Mesothelial cell of epicardium (in vitro differentiated cells): ENCODE measurements at places on chromosomes 2 and 18.

DNA sequence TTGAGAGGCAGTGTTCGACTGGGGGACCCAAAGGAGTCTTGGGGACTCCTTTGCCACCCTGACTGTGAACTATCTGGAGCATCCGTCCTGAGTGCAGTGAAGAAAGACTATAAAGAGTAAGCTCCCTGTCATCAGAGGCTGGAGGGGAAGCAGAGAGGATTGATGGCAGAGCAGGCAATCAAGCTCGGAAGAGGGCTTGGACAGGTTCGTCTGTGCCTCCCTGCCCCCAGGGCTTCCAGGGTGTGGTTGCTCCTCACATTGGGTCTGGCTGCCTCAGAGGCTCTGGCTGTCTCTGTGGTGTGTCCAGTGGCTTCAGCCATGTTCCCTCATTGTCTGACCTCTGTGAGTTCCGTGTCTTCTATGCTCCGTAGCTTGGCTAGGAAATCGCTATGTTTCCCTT lies 13.8 kb upstream of the EN1 start:
- no peak for DNase-seq

GRCh38 chr2:12712881-12713280 lies 3.9 kb upstream of the TRIB2 start:
- no peak for DNase-seq

GRCh38 chr2:234689911-234690379 lies 193.1 kb upstream of the ARL4C start:
- DNase-seq = no peak

- DNase-seq = no peak
Observed at GRCh38 chr18:36446059-36446458, 148.5 kb downstream of the FHOD3 start.

DNA sequence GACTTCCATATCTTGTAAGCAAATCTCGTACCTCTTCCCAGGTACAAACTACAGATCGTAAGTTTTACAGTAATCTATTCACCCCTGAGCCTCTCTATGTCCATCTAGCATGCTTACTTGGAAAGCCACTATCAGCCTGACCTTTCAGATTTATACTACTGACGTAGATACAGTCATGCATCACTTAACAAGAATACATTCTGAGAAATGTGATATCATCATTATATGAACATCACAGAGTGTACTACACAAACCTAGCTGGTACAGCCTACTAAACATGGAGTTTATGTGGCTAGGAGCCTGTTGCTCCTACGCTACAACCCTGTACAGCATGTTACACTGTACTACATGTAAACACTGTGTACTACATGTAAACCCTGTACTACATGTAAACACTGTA lies 293.2 kb upstream of the ZNF804A start:
- no peak for DNase-seq

- no peak for DNase-seq
Observed at GRCh38 chr2:166090346-166090745, 37.5 kb downstream of the SCN1A start.

- DNase-seq = no peak
Observed at GRCh38 chr2:16691261-16691660, 25.6 kb upstream of the CYRIA start.

DNA sequence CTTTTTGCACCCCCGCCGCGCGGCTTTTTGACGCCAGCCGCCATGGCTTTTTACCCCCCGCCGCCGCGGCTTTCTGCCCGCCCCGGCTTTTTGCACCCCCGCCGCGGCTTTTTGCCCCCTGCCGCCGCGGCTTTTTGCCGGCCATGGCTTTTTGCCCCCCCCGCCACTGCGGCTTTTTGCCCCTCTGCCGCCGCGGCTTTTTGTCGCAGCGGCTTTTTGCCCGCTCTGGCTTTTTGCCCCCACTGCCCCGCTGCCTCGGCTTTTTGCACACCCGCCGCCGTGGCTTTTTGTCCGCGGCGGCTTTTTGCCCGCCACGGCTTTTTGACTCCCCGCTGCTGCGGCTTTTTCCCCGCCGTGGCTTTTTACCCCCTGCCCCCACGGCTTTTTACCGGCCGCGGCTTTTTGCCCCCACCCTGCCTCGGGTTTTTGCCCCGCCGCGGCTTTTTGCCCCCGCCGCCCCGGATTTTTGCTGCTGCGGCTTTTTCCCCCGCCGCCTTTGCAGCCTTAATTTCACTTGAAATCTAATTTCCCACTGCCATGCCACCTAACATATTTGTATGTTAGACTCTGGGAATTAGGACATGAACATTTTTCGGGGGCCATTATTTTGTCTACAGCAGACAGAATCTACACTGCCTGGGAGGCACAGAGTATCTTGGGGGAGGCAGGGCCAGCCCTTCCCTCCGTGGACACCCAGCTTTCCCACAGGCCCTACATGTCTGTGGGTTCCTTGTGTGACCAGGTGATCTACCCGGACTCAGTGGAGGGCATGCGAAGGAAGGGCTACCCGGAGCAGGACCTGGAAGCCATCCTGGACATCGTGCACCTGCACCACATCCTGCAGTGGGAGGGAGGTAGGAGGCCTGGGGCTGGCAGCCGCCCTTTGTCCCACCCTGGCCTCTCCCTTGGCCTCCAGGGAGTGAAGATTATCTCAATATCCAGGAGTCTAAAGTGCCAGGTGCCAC lies 3031.0 kb upstream of the TEKT4 start:
- no peak for DNase-seq

GRCh38 chr2:61549546-61549945 lies 11.4 kb upstream of the XPO1 start:
- no peak for DNase-seq

- DNase-seq = no peak
Observed at GRCh38 chr18:374721-375168, 106.9 kb upstream of the THOC1 start.

DNA sequence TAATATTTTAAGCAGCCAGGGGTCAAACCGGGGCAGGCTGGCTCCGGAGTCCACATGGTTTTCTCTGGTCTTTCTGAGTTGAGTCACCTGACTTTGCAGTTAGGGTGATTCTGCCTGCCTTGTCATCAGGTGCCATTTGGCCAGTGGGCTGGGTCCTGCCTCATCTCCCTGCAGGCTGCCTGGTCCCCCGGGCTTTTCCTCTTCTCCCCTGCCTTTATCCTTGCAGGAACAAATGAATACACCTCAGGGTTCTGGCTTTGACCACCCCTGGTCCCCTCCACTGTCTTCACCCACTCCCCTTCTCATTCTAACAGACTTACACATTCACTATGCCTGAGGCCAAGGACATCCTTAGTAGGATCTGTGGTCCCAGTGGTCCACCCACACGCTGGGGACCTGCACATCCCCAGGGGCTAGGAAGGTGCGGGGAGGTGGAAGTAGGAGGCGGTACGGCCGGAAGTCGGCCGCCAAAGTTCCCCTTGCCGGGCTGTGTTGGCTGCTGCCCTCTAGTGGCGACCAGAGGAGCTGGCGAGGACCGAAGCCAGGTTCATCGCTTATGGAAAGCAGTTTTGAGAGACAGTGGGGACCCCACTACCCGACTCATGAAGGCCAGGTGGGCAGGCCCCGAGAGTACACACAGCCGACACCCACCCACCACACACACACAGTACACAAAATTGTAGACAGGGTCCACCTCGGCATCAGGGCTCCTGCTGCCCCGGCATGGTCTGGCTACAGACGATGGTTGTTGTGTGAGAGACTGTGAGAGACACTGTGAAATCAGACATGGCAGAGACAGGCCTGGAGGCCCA lies 6.3 kb upstream of the TEX261 start:
- DNase-seq = no peak

DNA sequence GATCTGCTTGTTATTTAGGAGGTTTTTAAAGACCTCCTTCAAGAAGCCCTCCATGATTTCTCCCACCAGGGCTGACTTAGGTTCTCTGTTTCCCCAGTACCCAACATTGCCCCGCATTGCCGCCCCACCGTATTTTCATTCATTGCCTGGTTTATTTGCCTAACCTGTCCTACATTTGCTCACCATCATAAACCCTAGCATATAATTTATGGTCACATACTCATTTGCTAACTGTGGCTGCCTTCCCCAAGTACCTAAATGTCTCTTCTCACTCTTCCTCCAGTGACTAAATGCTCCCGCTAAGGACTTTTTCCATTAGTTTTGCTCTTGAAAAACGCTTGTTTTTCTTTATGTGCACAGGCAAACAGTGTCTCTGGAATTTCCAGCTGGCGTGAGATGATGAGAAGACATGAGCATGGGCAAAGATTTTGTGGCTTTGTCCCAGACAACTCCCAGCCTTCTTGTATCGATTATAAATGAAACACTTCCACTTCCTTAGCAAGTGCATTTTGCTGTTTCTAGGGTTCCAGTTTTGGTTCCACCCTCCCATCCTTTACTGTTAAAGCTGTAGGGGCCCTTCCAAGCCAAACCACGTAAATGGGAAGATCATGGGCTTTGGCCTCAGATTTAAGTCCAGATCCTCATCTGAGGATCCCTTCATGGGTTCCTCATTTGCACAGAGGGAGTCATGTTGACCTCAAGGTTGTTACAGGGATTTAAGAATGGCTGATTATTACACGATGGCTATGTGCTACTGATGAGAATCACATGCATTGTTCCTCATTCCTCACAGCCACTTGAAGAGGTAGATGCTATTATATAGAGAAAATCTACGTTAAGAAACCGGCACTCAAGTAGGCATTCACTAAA lies 21.0 kb upstream of the ARMC9 start:
- DNase-seq = no peak

DNA sequence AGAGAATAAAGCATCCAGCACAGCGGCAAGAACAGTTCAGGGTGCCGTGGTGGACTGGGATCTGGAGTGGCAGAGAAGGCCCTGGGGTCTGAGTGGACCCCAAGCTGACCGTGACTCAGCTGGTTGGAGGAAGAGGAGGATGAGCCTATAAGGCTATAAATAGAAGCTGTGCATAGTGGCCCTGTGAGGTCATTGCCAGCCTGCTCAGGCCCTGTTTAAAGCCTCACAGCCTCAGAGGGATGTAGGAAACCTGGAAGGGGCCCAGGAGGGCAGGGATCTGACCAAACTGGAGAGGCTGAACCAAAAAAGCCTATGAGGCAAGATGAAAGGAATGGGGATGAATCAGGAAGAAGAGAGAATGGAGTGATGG lies 11.3 kb upstream of the DES start:
- no peak for DNase-seq

- DNase-seq = no peak
Observed at GRCh38 chr2:68860111-68860510, 11.1 kb downstream of the BMP10 start.

GRCh38 chr2:53575721-53576124 lies 191.9 kb upstream of the CHAC2 start:
- no peak for DNase-seq

DNA sequence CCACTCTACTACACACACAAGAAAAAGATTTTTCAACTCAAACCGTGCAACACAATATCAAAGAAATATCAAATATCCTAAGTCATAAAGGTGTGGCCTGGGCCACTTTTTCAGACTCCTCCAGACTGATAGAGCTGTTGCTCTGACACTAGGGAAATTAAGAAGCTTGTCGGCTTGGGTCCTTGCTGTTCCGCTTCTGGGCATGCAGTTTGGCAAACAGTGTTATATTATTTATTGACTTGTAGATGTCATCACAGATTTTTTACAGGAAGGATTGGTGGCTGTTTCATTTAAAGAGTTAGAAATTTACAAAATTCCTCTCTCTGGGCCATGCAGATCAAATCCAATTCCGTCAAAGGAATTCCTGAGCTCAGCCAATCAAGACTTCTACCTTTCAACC lies 98.3 kb upstream of the MSH2 start:
- DNase-seq = no peak

DNA sequence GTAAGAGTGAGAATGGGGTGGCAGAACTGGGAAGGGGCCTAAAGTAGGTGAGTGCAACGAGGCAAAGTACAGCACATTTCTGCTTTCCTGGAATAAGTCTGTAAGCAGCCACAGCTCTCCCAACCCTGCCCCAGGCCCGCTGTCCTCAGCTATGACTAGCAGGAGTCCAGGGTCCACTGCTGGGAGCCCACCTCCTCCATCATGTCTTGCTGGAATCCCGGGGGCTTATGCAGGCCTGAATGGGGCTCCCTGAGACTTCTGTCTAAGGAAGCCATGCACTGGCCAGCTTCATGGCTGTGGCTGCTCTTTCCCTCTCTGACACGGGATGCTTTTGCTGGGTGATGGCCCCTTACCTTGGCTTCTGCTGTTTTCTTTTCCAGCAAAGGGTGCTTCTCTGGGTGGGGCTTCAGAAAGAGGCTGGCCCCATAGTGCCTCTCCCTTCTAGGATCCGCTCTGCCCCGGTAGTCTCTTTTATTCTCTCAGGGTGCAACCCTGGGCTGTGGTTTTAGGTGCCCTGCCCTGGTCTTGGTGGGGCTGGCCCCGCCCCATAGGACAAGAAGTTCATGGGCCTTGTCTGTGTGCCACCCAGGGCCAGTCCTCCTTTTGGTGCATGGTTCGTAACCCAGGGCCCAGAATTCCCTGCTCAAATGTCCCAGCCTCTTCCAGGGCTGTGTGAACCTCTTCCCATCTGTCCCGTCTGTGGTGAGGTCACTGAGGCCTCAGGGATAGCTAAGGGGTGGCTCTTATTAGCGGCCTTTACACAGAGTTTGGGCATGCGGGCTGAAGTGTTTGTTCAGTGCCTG lies 33.8 kb upstream of the POLE4 start:
- no peak for DNase-seq

GRCh38 chr2:127024769-127025358 lies 82.1 kb downstream of the BIN1 start:
- DNase-seq = peak; percentile 55

GRCh38 chr2:44706681-44707553 lies 234.6 kb upstream of the SIX3 start:
- no peak for DNase-seq

DNA sequence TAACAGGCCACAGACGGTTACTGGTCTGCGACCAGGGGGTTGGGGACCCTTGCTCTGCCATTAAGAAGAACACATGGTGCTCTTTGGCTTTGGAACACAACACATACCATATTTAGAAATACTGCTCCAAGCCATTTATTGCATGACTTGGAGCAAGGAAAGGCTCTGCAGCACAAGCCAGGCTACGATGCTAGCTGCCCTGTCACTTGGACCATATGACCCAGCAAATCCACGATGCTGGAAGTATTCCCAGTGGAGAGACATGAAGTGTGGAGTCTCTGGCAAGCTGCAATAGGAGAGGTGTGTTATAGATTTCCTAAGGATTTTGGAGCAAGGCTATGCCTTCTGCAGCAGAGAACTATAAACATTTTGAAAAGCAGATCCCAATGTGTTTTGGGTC lies 171.2 kb downstream of the HAUS1 start:
- no peak for DNase-seq

GRCh38 chr2:84212611-84213314 lies 246.3 kb downstream of the SUCLG1 start:
- no peak for DNase-seq

DNA sequence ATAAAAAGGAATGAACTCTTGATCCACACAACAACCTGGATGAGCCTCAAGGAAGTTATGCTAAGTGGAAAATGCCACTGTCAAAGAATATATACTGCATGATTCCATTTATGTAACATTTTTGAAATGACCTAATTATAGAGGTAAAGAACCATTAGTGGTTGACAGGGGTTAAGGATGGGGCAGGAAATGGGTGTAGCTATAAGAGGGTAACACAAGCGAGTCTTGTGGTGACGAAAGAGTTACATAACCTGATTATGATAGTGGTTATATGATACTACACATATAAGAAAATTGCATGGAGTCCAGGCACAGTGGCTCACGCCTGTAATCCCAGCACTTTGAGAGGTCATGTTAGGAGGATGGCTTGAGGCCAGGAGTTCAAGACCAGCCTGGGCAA lies 346.6 kb upstream of the PKDCC start:
- no peak for DNase-seq
